Cardiac septum (tissue), 1 donor: ENCODE measurements at places on chromosomes 3 and 15. TPM values are rescaled to one million over a fixed set of nuclear protein-coding genes. Genes with fewer than 3 reads are reported as not detected.
A peak's percentile ranks its signal among the peaks of the same experiment; 100 is the strongest.

Gene CPN2
- total RNA-seq: 0.35 TPM

Gene SEMA3B
- total RNA-seq: 26.5 TPM

Gene ROBO2
- total RNA-seq: 0.11 TPM

Gene RETNLB
- not detected for total RNA-seq

Gene ETV5
- total RNA-seq: 17.4 TPM

Gene CD200
- total RNA-seq: 1.4 TPM

Gene CD80
- 0.46 TPM for total RNA-seq

Gene FBXO45
- total RNA-seq: 6.4 TPM

Gene UROC1
- total RNA-seq: not detected

Gene ERC2
- 6.2 TPM for total RNA-seq

DNA sequence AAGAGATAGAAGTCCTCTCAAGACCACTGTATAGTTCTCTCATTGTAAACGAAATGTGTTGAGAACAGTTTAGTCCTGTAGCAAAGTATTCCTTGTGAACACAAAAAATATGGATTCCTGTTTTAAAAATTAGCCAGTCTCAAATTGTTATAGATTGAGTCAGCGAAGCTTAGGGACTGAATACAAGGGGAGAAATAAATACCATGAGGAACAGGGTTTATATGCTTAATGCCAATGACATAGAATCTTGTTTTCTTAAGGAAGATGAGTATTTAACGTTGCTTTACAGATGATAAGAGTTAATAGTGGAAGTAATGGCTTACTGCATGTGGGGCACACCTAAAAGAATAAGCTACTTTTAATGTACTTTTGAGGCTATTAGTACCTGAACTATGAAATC, 37.9 kb downstream of the SETD5 start:
- no peak for DNase-seq

- no peak for DNase-seq
Observed at GRCh38 chr3:79480746-79481145, 287.1 kb downstream of the ROBO1 start.

DNA sequence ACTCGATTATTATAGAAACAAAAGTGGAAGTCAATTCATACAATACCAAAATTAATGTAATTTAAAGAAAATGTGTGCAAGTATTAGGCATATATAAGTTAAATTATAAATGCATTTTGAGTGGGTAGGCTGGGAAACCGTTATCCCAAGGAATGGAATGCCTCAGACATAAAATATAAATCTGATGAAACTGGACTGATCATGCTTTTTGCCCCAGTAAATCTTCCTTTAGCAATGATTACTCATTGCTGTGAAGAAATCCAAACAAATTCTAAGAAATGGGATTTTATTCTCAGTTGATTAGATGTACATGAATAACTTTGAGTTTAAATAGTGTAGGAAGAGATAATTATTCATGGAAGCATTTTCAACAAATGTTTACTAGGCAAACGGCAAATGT, 185.5 kb upstream of the KCNMB2 start:
- no peak for DNase-seq

DNA sequence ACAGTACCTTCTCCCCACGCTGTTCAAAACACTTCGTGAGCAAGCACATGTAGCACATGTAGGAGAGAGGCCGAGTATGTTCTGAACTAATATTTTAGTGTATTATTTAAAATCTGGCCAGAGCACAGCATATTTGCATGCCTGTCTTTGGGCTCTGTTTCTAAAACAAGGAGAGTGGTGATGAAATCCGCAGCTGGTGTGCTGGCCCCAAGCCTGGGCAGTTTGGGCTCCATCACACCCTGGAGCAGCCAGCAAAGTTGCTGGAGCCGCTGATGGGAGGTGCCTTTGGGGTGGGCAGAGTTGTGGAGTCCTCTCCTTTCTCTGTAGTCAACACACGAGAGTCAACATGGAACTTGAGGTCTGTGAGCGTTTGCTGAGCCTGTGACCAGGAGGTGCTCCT, 116.6 kb downstream of the SLCO3A1 start:
- DNase-seq: no peak

- DNase-seq: peak; percentile 27
Observed at GRCh38 chr3:135148398-135149020, 353.4 kb downstream of the EPHB1 start.

DNA sequence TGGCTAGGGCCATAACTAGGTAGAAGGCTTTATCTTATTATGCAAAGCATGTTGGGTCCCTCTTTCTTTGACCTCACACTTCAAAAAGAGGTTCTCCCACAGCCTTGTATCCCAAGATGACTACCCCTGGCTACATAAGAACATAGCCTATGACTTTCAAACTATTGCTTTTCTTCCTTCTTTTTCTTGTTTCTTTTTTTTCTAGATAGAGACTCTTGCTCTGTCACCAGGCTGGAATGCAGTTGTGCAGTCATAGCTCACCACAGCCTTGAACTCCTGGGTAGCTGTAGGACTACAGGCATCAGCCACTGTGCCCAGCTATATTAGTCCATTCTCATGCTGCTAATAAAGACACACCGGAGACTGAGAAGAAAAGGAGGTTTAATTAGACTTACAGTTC, 47.2 kb downstream of the DIPK2A start:
- no peak for DNase-seq

GRCh38 chr15:53831907-53832770, 72.7 kb upstream of the WDR72 start:
- DNase-seq: no peak

GRCh38 chr3:179174898-179175297, 26.7 kb downstream of the PIK3CA start:
- no peak for DNase-seq

GRCh38 chr3:56467108-56467507, 1.2 kb downstream of the ERC2 start:
- DNase-seq: no peak

DNA sequence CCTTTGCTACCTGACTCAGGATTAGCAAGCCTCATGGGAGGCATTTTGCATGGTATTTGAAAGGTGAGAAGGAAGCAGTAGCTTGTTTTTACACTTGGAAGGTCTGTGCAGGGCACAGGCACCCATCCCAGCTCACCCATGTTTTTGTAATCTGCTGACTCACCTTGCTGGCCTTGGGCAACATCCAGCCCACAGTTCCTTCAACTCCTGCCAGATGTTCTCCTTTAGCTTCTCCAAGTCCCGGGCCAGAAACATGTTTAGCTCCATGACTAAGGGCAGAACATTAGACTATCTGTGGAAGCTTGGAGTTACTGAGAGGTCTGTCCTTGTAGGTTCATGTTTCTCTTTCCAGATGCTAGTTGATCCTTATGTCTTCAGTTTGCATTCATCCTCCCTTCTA, 12.4 kb upstream of the ZNF770 start:
- peak; percentile 85 for DNase-seq

- DNase-seq: no peak
Observed at GRCh38 chr3:144045766-144046165, 74.1 kb downstream of the DIPK2A start.

DNA sequence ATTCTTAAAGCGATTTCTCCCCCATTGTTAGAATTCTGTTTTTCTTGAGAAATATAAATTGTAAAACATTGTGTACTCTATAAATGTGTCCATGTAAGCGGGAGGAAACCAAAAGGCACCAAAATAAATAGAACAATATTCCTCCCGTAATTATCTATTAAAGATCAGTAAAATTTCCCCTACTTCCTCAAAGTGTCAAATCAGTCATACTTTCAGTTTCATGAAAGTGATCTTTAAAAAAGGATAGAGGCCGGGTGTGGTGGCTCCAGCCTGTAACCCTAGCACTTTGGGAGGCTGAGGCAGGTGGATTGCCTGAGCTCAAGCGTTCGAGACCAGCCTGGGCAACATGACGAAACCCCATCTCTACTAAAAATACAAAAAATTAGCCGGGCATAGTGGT, 278.9 kb downstream of the MECOM start:
- DNase-seq: no peak

- no peak for DNase-seq
Observed at GRCh38 chr3:172203522-172204258, 164.3 kb downstream of the FNDC3B start.

- DNase-seq: no peak
Observed at GRCh38 chr15:78923015-78923414, 21.8 kb downstream of the CTSH start.

GRCh38 chr15:80107774-80108173, 45.0 kb upstream of the FAH start:
- no peak for DNase-seq

- DNase-seq: no peak
Observed at GRCh38 chr15:71547011-71547410, 263.3 kb upstream of the NR2E3 start.

GRCh38 chr3:134846911-134847317, 51.9 kb downstream of the EPHB1 start:
- peak; percentile 62 for DNase-seq

- DNase-seq: no peak
Observed at GRCh38 chr3:105938101-105938500, 69.3 kb upstream of the CBLB start.

DNA sequence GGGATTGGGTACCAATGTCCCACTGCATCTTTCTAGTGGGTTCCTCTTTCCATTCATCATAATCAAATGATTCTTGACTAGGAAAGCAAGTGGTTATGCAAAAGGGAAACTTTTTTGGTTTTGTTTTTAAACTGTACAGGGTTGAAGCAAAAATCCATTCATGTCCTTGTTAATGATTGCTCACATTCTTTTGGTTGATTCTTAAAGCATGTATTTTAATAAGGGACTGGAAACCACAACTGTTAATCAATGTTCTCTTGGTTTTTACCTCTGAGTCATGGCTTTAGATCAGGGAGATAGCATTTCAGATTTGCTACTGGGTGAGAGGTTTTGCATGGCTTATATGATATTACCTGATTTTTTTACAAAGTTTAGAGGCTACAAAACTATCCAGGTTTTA, 371.7 kb upstream of the RGMA start:
- DNase-seq: no peak
